ENCODE measurements at places on chromosomes 3 and 15. TPM values are rescaled to one million over a fixed set of nuclear protein-coding genes. Genes with fewer than 3 reads are reported as not detected.

The IL16 gene
- polyA plus RNA-seq = 64.1 TPM

The ALDH1L1 gene
- polyA plus RNA-seq = 15.6 TPM

The SLC22A13 gene
- polyA plus RNA-seq = 0.07 TPM

The MUC4 gene
- 1.3 TPM for polyA plus RNA-seq

GRCh38 chr3:39879581-39879980 is 70.2 kb downstream of the MYRIP start:
- DNase-seq = no peak
- no peaks in the 10 kb centered on the region for H3K27me3 ChIP-seq
- H3K4me1 ChIP-seq = no peaks in the 10 kb centered on the region
- no peak overlapping the region for H3K4me3 ChIP-seq

DNA sequence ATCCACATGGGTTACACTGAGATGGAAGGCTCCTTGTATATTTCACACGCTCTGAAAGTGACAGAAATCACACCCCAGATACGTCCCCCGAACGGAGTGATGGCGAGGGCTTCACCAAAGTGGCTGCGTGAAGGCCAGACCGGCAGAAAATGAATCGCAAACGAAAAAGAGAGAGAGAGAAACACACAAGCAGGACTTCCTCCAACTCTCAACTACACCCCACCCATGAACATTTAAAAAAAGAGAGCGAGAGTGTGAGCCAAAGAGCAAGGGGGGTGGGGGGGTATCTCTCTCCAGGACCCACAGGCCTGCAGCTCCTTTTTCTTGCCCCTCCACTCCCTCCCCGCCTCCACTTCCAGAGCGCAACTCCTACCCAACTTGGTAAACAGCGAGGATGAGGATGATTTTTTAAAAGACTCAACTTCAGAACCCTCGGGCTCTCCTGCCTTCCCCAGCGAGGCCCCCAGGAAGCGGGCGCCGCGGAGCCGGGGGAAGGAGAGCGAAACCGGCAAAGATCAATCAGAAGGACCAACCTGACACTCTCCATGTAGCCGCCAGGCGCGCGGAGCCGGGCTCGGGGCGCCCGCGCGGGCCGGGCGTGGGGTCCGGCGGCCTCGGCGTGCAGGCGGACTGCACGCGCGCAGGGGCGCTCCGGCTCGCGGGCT is 519.1 kb downstream of the FOXP1 start:
- H3K27me3 ChIP-seq = peaks cover 3% of the 10 kb centered on the region
- DNase-seq = peak; percentile 68
- H3K4me3 ChIP-seq = peak overlapping the region; percentile 60

- H3K36me3 ChIP-seq = no peaks in the 10 kb centered on the region
- H3K4me1 ChIP-seq = no peaks in the 10 kb centered on the region
- no peak for DNase-seq
- no peaks in the 10 kb centered on the region for H3K27me3 ChIP-seq
- H3K27ac ChIP-seq = no peak overlapping the region
These were observed 12.5 kb downstream of the EPB42 start for GRCh38 chr15:43208052-43209002.

DNA sequence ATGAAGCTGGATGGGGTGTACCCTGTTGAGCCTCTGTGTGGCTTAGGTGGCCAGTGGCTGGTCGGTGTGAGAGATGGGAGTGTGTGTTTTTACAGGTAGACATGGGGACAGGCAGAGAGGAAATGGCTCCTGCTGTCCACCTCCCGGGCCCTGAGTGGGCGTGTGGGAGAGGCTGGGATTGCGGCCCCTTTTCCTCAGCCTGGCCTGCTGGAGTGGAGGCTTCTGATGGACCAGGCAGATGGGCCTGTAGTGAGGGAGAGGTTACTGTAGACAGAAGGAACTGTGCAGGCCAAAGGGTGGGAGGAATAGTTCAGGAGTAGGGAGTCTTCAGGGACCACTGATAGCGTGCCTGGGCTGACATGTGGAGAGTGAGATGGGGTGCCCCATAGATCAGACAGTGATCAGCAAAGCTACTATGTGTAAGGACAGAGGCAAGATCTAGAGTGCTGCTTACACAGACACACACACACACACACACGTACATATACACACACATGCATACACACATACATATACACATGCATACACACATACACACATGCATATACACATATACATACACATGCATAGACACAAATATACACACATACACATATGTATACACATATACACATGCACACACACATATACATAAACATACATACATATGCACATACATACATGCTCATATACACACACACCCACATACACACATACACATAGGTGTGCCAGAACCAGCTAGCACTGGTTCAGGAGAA is 26.4 kb downstream of the ACAA1 start:
- no peak for DNase-seq
- H3K27me3 ChIP-seq = no peaks in the 10 kb centered on the region
- no peak overlapping the region for H3K27ac ChIP-seq
- H3K36me3 ChIP-seq = no peaks in the 10 kb centered on the region
- no peaks in the 10 kb centered on the region for H3K4me1 ChIP-seq
- H3K4me3 ChIP-seq = no peak overlapping the region

DNA sequence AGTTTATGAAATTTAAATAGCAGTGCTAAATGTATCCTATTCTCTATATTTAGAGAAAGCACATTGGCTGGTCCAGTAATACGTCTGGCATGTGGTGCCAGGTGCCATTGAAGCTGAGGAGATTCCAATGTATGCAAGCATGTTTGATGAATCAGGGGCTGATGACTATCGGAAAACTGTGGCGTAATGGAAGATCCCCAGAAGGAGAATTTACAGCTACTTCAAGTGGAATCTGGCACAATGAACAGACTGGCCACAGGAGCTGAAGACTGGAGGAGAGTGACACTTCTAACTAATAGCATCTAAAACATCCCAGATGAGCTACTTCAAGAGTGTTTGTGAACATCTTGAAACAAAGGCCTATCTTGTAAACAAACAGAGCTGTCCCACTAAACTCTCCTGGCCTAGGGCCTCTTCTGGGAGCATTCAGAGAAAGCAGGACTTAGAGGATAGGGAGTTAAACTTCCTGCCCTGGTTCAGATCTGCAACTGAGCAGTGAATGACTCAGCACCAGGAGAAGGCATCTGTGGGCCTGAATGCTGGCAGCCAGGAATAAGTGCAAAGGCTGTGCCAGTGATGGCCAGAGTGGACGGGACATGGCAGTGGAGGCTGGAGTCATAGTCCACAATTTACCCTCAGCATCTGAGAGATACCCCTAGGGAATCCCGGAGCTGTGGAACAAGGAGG is 15.2 kb upstream of the ACTC1 start:
- DNase-seq = no peak
- H3K4me3 ChIP-seq = no peak overlapping the region
- no peaks in the 10 kb centered on the region for H3K4me1 ChIP-seq
- H3K27me3 ChIP-seq = no peaks in the 10 kb centered on the region

GRCh38 chr3:124691599-124691998 is 38.7 kb upstream of the UMPS start:
- DNase-seq = no peak
- H3K27me3 ChIP-seq = no peaks in the 10 kb centered on the region
- no peak overlapping the region for H3K27ac ChIP-seq
- no peaks in the 10 kb centered on the region for H3K36me3 ChIP-seq

GRCh38 chr15:98560338-98560737 is 88.0 kb upstream of the IGF1R start:
- no peaks in the 10 kb centered on the region for H3K36me3 ChIP-seq
- DNase-seq = no peak
- peaks cover 7% of the 10 kb centered on the region for H3K4me1 ChIP-seq
- H3K27me3 ChIP-seq = no peaks in the 10 kb centered on the region
- H3K27ac ChIP-seq = no peak overlapping the region

DNA sequence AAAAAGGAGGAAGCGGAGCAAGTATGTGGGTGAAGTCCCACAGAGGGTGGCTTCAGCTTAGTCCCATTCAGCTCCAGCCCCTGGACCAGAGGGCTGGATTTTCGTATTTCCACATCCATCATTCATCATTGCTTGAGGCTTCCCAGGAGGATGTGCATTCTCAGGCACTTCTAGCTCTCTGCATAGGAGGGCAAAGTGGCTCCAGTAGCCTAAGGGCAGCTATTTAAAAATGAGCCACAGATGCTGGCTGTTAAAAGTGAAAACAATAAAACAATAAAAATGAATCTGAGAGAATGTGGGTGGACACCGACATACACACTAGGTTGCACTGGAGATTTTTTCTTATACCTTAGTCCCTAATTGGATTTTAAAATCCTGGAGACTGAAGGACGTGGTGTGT is 629.2 kb upstream of the ZNF385D start:
- no peaks in the 10 kb centered on the region for H3K36me3 ChIP-seq
- no peaks in the 10 kb centered on the region for H3K4me1 ChIP-seq
- no peak overlapping the region for H3K27ac ChIP-seq
